ENCODE measurements at places on chromosomes 1 and 21. TPM values are rescaled to one million over a fixed set of nuclear protein-coding genes. Genes with fewer than 3 reads are reported as not detected.

The ORC1 gene
- 1.4 TPM for total RNA-seq

GRCh38 chr1:218171302-218171893, 113.7 kb upstream of the RRP15 start:
- peak; percentile 71 for DNase-seq

DNA sequence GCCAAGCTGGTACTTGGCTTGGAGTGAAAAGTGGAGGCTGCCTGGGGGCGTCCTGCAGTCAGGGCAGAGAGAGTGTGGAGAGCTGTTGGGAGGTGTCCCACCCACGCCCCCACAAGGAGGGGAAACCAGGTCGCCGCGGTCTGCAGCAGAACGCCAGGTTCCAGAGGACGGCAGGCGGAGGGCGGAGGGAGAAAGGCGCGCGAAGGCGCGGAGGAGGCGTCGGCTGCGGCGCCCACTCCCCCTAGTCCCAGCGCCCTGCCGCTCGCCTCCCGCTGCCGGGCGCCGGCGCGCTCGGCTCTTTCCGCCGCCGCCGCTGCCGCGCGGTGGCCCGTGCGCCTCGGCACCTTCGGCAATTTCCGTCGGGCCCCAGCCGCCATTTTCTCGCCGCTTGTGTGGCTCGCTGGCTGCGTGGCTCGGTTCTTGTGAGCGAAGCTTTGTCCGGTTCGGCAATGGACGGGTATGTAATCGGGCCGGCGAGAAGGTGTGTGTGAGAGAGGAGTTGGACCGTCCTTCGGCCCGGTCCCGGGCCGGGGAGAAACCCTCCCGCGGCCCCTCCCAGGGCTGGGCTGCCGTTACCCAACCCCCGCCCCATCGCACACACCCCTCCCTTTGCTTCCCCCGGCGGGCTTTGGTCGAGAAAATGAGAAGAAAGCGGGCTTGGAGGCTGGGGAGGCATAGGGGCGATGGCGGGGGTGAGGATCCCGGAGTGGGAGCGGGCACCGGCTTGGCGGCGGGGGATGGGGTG, at the start of gene PTBP2:
Gene PTBP2 (plus strand): TSS at position 369 of the 745 bp plus-strand sequence. CDS start 81 bp downstream, at position 450.
- peak; percentile 80 for DNase-seq

DNA sequence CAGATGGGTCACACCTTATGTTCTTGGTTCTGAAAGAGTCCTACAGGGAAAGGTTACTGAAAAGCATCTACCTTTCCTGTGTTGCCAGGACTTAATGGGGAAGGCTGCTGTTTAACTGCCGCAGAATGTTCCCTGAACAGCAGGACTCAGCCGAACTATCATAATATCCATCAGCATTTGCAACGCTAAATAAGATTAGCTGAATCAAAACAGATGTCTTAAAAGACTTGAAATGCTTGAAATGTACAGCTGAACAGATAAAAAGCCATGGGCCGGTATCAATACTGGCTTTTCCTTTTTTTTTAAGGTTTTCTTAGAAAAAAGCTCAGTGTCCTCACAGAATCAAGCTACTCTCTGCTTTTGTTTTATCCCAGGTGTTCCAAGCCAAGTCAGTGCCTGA, 19.7 kb upstream of the ATP13A2 start:
- no peak for DNase-seq

GRCh38 chr1:77220687-77221463, 1.6 kb upstream of the PIGK start:
- no peak for DNase-seq

- no peak for DNase-seq
Observed at GRCh38 chr21:33950431-33951079, 35.0 kb upstream of the ATP5PO start.

DNA sequence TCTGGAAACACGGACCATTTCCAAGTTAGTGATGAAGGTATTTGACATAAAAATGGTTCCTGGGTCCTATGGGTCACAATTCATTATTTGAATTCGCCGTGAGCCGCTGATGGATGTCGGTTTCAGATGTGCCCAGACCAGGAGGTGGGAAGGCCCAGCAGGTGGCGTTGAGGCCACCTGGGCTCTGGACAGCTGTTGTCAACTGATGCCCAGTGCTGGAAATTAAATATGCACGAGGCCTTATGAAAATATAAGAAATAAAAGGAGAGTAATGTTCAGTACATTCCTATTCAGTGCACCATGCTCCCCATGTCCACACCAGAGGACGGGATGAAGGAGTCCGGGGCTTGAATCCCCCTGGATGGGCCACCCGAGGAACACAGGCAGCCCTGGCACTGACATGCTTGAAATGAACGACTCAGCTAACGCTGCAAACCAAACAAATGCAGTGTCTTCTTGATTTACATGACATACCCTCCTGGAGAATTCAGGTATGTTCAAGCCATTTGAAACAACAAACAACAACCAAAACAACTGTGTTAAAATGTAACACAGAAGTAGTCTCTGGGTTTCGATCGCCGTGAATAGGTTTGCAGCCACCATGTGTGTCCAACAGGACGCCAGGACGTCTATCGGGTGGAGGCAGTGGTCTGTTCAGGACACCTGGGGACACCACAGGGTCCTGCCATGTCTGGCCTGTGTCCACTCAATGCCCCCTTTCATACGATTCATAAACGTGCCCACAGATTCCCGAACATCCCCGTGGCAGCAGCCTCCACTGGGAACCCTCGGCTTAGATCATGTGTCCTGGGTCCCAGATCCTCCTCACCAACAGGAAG, 6.1 kb downstream of the TFF3 start:
- DNase-seq, result no peak

DNA sequence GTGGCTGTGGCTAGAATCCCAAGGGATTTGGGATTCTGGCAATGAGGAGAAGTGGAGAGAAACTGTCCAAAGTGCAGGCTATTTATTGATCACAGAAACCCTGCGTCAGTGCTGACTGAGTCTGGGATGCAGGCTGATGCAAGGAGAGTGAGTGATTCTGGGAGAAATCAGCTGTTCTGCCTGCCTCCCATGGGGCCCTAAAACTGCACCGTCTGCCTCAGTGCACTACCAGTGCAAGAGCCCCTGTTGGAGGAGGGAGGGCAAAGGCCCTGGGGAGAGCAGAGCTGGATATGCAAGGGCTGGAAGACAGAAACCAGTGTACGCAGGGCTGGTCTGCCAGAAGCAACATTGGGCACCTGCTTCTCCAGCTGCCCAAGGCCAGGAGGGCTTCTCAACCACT, 42.6 kb downstream of the C1orf198 start:
- peak; percentile 18 for DNase-seq

The SLFNL1 gene
- total RNA-seq, result 3.1 TPM
